Activated CD4-positive, alpha-beta T cell treated with anti-CD3 and anti-CD28 coated beads, Interleukin-2, amount 10 ng/mL, durations not matched to agents 7 days and 5 days (primary cell): ENCODE measurements at places on chromosomes 3 and 15. TPM values are rescaled to one million over a fixed set of nuclear protein-coding genes. Genes with fewer than 3 reads are reported as not detected.
A peak's percentile ranks its signal among the peaks of the same experiment; 100 is the strongest.

DNA sequence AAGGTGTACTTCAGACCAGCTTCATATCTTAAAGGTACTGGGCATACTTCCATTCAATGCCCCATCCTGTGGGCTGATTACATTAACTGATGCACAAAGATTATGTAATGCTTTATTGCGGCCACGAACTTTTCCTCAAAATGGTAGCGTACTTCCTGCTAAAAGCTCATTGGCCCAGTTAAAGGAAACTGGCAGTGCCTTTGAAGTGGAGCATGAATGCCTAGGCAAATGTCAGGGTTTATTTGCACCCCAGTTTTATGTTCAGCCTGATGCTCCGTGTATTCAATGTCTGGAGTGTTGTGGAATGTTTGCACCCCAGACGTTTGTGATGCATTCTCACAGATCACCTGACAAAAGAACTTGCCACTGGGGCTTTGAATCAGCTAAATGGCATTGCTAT lies 3.4 kb downstream of the SKIL start:
- no peak overlapping the region for H3K27ac ChIP-seq
- no peak for DNase-seq
- H3K27me3 ChIP-seq = no peaks in the 10 kb centered on the region
- H3K36me3 ChIP-seq = peaks cover 43% of the 10 kb centered on the region
- H3K4me3 ChIP-seq = no peak overlapping the region

The LRRC31 gene
- not detected for total RNA-seq

DNA sequence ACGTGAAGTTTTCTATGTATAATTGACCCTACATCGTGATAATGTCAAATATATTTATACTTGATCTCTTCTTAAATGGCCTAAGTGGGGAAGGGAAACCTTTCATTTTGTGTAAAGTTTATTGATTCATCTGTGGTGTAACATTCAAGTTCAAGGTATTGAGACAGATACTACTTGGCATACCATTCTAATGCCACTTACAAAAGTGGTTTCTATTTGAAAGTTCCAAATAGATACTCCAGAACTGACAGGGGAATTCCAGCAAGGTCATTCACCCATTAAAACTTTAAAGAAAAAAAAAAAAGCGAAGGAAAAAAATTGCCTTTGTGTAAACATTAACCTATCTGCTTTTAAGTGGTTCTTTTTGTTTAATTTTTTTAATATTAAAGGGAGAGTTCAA lies 45.3 kb upstream of the MAP3K13 start:
- H3K4me3 ChIP-seq = no peak overlapping the region
- H3K27ac ChIP-seq = no peak overlapping the region
- peaks cover 7% of the 10 kb centered on the region for H3K4me1 ChIP-seq
- peaks cover 10% of the 10 kb centered on the region for H3K27me3 ChIP-seq
- H3K36me3 ChIP-seq = no peaks in the 10 kb centered on the region

DNA sequence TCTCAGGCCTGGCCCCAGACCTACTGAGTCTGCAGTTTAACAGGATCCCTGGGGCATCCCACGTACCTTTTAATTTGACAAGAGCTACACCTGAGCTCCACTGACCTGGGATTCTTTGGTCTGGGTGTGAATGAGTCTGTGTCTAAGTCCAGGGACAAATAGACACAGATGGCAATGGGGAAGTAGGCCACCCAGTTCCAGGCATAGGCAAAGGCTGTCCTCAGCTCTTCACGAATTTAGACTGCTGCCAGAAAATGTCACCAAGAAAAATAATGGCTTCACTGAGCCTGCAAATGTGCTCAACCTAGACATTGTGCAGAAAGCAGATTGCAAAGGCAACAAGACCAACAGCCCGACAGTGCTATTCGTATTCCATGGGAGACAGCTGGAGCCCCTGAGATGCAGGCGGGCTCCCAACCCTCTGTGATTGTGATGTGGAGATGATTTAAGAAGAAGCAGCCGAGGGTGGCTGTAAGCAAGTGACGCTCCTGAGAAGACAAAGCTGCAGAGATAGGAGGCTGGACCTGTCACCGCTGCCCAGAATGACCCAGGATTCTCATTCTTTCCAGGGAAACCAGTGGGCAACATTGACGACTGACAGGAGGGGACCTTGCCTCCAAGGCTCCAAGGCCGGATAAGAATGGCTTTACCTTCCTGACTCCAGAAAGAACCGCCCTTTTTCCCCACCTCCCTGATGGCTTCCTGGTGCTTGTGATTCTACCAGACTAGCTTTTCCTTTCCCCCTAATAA lies 39.8 kb upstream of the IREB2 start:
- DNase-seq = no peak
- no peak overlapping the region for H3K4me3 ChIP-seq
- H3K4me1 ChIP-seq = no peaks in the 10 kb centered on the region
- no peak overlapping the region for H3K27ac ChIP-seq
- H3K36me3 ChIP-seq = no peaks in the 10 kb centered on the region
- H3K27me3 ChIP-seq = peaks cover 5% of the 10 kb centered on the region

- H3K27ac ChIP-seq = no peak overlapping the region
- H3K36me3 ChIP-seq = no peaks in the 10 kb centered on the region
- H3K4me3 ChIP-seq = no peak overlapping the region
- H3K4me1 ChIP-seq = peaks cover 14% of the 10 kb centered on the region
- no peaks in the 10 kb centered on the region for H3K27me3 ChIP-seq
These were observed 121.6 kb downstream of the UBE2E2 start for GRCh38 chr3:23324745-23325144.

GRCh38 chr3:76585794-76586392 lies 454.0 kb upstream of the ROBO2 start:
- no peaks in the 10 kb centered on the region for H3K4me1 ChIP-seq
- no peaks in the 10 kb centered on the region for H3K27me3 ChIP-seq
- no peak overlapping the region for H3K27ac ChIP-seq
- no peak overlapping the region for H3K4me3 ChIP-seq
- H3K36me3 ChIP-seq = no peaks in the 10 kb centered on the region

The MESP1 gene
- 1.6 TPM for total RNA-seq

DNA sequence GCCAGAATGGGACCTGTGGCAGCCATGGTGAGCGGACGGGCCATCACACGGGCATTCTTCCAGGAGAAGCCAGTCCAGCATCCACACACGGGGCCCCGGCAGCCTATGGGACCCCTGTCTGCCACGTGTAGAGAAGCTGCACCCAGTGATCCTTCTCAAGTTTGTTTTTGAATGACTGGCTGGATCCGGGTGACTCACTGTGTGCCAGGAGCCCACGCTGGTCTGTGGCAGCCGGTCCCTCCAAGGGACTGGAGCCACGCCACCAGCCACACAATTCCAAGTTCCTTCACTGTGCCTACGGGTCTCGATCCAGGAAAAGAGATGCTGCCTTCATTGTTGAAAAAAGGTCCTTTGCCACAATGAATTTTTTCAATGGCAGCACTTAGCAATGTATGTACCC lies 58.1 kb downstream of the ATP10A start:
- H3K36me3 ChIP-seq = peaks cover 12% of the 10 kb centered on the region
- H3K27ac ChIP-seq = no peak overlapping the region
- H3K4me1 ChIP-seq = peaks cover 46% of the 10 kb centered on the region
- H3K27me3 ChIP-seq = no peaks in the 10 kb centered on the region

DNA sequence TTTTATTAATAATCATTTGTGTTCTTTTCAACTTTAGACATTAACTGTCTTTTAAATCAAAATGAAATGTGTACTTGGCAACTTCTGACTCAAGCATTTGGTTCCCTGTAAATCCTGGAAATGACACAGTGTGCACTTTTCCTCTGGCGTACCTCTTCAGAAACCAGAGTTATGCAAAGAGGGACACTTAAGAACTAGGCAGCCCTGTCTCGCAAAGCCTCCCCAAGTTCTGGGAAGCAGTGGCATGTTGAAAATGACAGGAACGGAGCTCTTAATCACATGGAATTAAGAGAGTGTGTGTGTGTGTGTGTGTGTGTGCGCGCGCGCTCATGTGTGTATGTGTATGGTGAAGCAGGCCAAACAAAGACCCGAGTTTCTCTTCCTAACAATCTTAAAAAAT lies 707.4 kb downstream of the MECOM start:
- DNase-seq = no peak
- no peak overlapping the region for H3K4me3 ChIP-seq
- H3K27ac ChIP-seq = no peak overlapping the region
- H3K4me1 ChIP-seq = no peaks in the 10 kb centered on the region

DNA sequence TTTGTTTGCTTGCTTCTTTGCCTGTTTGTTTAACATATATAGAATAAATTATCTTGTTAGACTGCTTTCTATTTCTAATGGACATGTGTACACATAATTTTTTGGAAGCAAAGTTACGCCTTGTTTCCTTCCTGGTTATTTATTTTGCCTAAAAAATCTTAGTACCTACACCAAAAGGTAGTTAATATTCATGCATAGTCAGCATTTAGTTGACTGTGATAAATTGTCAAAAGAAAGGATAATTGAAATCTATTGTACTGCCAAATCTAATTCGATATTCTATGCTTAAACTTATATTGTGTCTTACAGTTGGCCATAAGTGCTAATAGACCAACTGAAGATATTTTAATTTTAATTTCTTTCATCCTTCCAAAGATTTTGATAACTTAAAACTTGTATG lies 233.9 kb upstream of the ARL6 start:
- no peak overlapping the region for H3K27ac ChIP-seq
- H3K27me3 ChIP-seq = no peaks in the 10 kb centered on the region
- H3K4me3 ChIP-seq = no peak overlapping the region
- DNase-seq = no peak
- no peaks in the 10 kb centered on the region for H3K4me1 ChIP-seq
- H3K36me3 ChIP-seq = no peaks in the 10 kb centered on the region

- peaks cover 3% of the 10 kb centered on the region for H3K36me3 ChIP-seq
- H3K27me3 ChIP-seq = no peaks in the 10 kb centered on the region
- H3K4me1 ChIP-seq = peaks cover 8% of the 10 kb centered on the region
These were observed 9.9 kb downstream of the RAMAC start for GRCh38 chr15:82995938-82996337.

- no peak overlapping the region for H3K4me3 ChIP-seq
- H3K27me3 ChIP-seq = peaks cover 63% of the 10 kb centered on the region
- no peak overlapping the region for H3K27ac ChIP-seq
- H3K36me3 ChIP-seq = peaks cover 12% of the 10 kb centered on the region
These were observed 6.3 kb upstream of the HES1 start for GRCh38 chr3:194129581-194130133.

DNA sequence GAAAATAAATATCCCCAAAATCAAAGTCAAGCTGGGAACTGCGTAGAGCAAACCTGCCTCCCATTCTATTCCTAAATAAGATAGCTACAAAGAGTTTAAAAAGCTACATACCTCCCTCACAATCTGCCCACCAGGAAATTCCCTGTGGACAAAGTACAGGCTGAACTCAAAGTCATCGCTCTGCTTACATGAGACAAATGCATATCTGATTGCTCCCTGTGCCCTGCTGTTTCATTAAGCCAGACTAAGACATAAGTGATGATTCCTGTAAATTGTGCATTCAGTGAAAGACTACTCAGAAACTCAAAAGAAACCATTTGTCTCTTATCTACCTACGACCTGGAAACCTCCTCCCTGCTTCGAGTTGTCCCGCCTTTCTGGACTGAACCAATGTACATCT lies 28.5 kb upstream of the EIF4A2 start:
- peaks cover 3% of the 10 kb centered on the region for H3K4me1 ChIP-seq
- DNase-seq = no peak
- H3K36me3 ChIP-seq = no peaks in the 10 kb centered on the region
- no peaks in the 10 kb centered on the region for H3K27me3 ChIP-seq
- no peak overlapping the region for H3K27ac ChIP-seq

GRCh38 chr3:127485396-127486170 lies 105.0 kb downstream of the TPRA1 start:
- H3K27me3 ChIP-seq = peaks cover 12% of the 10 kb centered on the region
- H3K4me1 ChIP-seq = peaks cover 26% of the 10 kb centered on the region
- no peak overlapping the region for H3K4me3 ChIP-seq
- no peaks in the 10 kb centered on the region for H3K36me3 ChIP-seq

GRCh38 chr3:159763011-159763601 lies 225.5 kb upstream of the IL12A start:
- DNase-seq = peak; percentile 39
- H3K27ac ChIP-seq = peak overlapping the region; percentile 57
- peaks cover 68% of the 10 kb centered on the region for H3K27me3 ChIP-seq
- peak overlapping the region; percentile 73 for H3K4me3 ChIP-seq

The GRK7 gene
- total RNA-seq = not detected

The CYP19A1 gene
- total RNA-seq = not detected

- H3K27ac ChIP-seq = peak overlapping the region; percentile 50
- DNase-seq = peak; percentile 27
- H3K27me3 ChIP-seq = no peaks in the 10 kb centered on the region
These were observed 27.1 kb upstream of the TBL1XR1 start for GRCh38 chr3:177224414-177224813.

- no peak overlapping the region for H3K4me3 ChIP-seq
- H3K27me3 ChIP-seq = peaks cover 14% of the 10 kb centered on the region
- no peaks in the 10 kb centered on the region for H3K36me3 ChIP-seq
- no peak overlapping the region for H3K27ac ChIP-seq
These were observed 98.9 kb upstream of the PIAS1 start for GRCh38 chr15:67955252-67955651.

The SPINK8 gene
- not detected for total RNA-seq

The LRRC15 gene
- not detected for total RNA-seq

The SERPINI2 gene
- total RNA-seq = not detected

GRCh38 chr15:64134345-64134829 lies 17.1 kb upstream of the SNX22 start:
- peaks cover 52% of the 10 kb centered on the region for H3K36me3 ChIP-seq
- no peak for DNase-seq
- H3K4me3 ChIP-seq = no peak overlapping the region
- no peaks in the 10 kb centered on the region for H3K4me1 ChIP-seq
- H3K27ac ChIP-seq = no peak overlapping the region
- no peaks in the 10 kb centered on the region for H3K27me3 ChIP-seq

DNA sequence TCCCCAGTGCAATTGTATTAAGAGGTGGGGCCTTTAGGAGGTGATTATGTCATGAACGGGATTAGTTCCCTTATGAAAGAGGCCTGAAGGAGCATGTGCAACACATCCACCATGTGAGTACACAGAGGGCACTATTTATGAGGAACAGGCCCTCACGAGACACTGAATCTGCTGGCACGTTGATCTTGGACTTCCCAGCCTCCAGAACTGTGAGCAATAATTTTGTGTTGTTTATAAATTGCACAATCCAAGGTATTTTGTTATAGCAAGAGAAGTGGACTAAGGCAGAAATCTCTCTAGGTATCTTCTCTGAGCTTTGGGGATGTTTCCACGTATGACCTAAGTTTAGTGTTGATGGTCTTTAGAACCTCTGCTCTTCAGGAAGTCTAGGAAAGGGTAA lies 149.3 kb upstream of the CBLB start:
- H3K36me3 ChIP-seq = no peaks in the 10 kb centered on the region
- H3K4me1 ChIP-seq = no peaks in the 10 kb centered on the region
- H3K27ac ChIP-seq = no peak overlapping the region
- no peak overlapping the region for H3K4me3 ChIP-seq
- no peaks in the 10 kb centered on the region for H3K27me3 ChIP-seq

GRCh38 chr3:41434781-41435180 lies 235.5 kb downstream of the CTNNB1 start:
- no peak for DNase-seq
- H3K4me3 ChIP-seq = no peak overlapping the region
- no peaks in the 10 kb centered on the region for H3K27me3 ChIP-seq
- no peaks in the 10 kb centered on the region for H3K4me1 ChIP-seq
